ENCODE measurements at places on chromosomes 2 and 18.

GRCh38 chr2:109260886-109261700 lies 132.1 kb downstream of the SH3RF3 start:
- DNase-seq, result no peak

DNA sequence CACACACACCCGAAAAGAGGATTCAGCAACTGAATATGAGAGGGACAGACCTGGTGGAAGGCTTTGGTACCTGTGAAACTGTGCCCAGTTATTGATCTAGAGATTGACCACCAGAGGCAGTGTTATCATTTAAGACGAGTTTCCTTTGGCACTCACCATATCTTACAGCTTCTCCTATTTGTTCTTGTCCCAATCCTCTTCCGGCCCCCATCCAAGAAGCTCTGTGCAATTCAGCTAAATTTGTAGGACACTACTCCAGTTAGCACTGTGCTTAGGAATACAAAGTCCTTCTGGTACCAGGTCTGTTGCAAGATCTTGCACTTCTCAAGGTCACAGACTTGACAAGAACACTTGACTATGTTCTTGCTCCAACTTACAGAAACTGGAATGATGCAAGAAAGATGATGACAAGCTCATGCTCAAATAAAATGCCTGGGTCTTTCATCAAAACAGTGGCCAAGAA lies 177.7 kb downstream of the TMEM247 start:
- no peak for DNase-seq

DNA sequence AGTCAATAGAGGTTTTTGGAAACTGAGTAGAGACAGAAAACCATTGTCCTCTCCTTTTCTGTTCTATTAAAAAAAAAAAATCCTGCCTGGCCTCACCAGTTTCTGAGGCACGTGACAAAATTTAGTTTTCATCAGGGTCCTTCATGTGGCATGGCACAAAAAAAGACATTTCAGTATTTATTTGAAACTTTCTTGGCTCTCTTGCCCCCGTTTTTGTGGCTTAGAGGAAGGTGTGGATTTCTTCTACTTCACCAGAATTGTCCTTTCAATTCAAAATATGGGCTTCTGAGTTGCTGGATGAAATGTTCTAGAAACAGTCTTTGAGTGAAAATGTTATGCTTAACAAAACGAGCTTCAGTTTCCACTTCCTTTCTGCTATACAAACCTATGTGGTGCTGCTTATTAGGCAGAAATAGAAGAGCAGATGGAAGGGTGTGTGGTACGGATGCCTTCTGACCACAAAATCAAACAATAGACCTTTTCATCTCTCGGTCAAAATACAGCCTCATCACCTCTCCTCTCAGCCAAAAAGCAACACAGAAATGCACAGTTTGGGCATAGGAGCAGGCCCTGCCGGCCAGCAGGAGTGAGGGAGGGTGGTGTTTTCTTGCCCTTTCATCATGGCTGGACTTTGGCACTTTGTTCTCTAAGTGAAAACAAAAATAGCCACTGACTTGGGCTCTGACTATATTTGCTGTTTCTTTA lies 89.2 kb downstream of the SH3RF3 start:
- DNase-seq, result no peak

DNA sequence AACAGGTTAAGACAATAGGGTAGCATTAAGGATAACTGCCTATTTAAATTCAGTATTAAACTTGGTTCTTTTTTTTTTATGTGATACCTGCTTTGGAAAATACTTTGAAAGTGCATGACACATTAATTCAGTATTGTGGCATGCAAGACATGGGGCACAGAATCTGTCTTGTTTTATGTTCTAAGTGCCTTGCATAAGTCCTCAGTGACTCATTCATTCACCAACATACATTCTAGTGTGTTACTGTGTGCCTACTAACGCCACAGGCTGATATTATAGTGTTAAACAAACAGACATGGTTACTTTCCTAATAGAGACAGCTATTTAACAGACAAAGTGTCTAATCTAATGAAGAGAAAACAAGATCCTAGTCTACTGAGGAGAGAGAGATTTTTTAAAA lies 91.7 kb downstream of the GCA start:
- no peak for DNase-seq

GRCh38 chr2:144517866-144518747 lies 1.8 kb downstream of the ZEB2 start:
- no peak for DNase-seq

DNA sequence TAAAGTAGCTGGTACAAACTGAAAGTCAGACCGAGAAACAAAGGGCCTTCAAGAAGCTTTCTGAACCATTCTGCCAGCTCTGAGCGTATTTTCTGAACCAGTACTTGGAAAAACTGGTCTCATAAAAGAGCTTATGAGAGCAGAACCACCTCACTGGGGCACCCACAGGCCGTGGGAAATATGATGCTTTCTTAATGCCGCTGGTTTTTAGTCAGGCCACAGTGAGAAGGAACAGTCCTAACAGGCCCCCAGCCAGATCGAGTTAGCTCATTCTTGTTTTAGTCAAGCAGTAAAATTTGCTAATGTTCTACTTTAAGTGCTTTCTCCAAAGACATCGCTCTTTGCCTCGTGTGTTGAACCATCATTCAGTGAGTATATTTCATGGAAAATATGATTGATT lies 12.7 kb upstream of the NOSTRIN start:
- DNase-seq, result no peak

- DNase-seq, result no peak
Measured at GRCh38 chr2:28444956-28445355, 50.9 kb upstream of the PLB1 start.

DNA sequence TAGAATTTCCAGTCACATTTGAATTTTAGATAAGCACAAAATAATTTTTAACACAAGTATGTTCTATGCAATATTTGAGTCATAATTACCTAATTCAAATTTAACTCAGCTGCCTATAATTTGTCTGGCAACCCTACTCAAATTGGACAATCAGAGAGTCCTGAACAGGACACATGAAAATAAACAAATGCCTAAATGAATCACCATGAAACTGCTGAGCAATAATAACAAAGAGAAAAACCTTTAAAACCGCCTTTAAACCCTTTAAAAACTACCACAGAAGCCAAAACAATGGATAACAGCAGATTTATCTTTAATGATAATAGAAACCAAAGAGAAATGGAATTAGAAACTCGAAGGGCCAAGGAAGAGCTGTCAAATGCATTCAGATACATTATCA lies 39.5 kb downstream of the ARL4C start:
- no peak for DNase-seq

GRCh38 chr2:239991689-239992314 lies 33.3 kb downstream of the NDUFA10 start:
- peak; percentile 11 for DNase-seq

DNA sequence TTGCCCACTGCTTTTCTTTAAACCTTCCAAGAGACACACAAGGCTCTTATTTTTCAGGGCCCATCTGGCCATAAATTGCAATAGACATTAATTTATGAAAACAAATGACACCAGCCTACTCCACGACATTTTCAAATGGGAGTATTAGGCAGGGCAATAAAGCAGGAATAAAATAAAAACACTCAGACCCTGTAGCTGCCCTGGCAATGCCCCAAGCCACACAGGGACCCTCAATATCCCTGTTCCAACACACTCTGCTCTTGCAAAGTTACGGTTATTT lies 550.8 kb upstream of the TNP1 start:
- no peak for DNase-seq

DNA sequence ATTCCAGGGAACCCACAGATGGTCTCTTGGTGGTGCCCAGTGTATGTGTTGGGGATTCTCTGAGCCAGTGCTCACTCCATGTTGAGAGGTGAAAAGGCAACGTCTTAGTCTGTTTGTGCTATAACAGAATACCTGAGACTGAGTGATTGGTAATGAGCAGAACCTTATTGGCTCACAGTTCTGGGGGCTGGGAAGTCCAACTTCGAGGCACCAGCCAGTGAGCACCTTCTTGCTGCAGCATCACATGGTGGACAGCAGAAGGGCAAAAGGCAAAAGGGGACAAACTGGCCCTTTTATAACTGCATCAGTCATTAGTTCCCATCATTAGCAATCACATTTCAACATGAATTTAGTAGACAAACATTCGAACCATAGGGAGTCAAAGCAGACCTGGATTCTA lies 81.0 kb upstream of the SP3 start:
- no peak for DNase-seq

GRCh38 chr2:134745023-134745422 lies 26.2 kb upstream of the TMEM163 start:
- no peak for DNase-seq

DNA sequence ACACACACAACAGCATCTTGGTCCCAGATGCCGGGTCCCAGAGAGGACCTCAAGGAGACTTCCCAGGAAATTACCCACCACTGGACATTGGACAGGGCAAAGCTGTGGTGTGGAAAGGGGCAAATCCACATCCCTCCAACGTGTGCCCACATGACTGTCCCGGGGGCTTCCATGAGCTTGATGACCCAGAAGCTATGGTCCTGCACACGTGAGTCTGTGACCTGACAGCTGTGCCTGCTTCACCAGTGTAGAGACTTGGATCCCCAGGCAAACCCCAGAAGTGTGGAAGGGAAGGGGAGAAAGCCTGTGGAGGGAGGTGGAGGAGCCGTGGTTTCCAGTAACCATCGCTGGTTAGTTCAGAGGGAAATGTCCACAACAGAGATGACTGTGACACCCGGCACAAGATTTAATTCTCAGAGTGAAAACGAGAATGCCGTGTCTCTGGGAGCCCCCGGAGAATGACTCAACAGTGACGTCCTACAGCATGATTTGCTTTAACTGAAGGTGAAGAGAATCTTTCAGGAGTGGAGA lies 19.1 kb upstream of the GPR55 start:
- DNase-seq, result peak; percentile 72

- no peak for DNase-seq
Measured at GRCh38 chr18:28313602-28314001, 136.7 kb upstream of the CDH2 start.

DNA sequence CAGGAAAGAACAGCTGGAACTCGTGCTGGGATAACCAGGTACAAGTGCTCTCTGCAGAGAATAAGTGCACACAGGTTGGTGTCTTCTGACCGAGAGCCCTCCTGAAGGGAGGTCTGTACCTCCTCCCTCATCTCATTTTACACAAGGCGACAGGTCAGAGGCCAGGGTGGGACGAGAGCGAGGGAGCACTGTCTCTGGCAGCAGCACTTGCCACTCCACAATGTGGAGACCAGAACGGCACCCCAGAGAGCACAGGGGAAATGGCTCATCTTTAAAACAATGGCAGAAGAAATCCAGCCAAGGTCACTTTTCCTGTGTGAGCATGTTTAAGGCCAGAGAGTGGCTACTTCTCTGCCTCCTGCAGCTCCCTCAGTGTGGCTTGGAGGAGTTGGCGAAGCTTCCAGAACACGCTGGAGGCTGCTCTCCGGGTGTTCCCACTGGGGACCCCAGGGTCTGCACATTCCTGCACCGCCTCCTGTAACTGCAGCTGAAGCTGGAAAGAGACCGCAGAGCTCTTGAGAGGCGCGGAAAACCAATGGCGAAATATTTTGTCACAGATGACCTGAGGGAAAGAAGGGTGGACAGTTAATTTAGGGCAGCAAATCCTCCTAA lies 20.8 kb downstream of the DIPK1C start:
- DNase-seq, result no peak

Data from stimulated activated CD4-positive, alpha-beta T cell treated with anti-CD3 and anti-CD28 coated beads, Interleukin-4, amount 100 ng/mL, for 24 hours (primary cell).